Mesothelial cell of epicardium (in vitro differentiated cells): ENCODE measurements at places on chromosomes 4 and X. TPM values are rescaled to one million over a fixed set of nuclear protein-coding genes. Genes with fewer than 3 reads are reported as not detected.

The CORIN gene
- 1.1 to 1.5 TPM (median 1.3 TPM) in 3 replicates for total RNA-seq

The INTS12 gene
- 19.1 to 23.6 TPM (median 22.1 TPM) in 3 replicates for total RNA-seq

The CD38 gene
- 0.20 to 0.22 TPM in 2 of 3 replicates, not detected in the other for total RNA-seq

The UGT2B17 gene
- total RNA-seq = not detected in 3 replicates

DNA sequence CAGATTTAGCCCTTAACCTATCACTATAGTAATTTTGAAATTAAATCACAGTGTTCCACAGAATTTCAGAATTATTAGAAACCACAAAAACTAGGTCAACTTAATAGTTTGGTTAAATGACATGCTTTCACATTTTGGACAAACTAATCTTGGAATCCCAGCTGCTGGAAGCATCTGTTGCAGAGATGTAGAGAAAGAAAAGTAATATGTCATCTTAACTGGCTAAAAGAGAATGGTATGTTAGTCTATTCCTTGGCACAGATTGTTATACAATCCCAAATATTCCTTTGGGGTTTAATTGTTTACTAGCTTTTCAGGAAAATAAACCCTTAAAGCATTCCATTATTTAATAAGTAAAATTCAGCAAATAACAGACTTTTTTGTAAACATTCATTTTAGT, 519.9 kb downstream of the IL15 start:
- H3K36me3 ChIP-seq = peaks cover 10% of the 10 kb centered on the region
- no peak overlapping the region for H3K27ac ChIP-seq
- H3K4me1 ChIP-seq = peaks cover 31% of the 10 kb centered on the region
- no peak for DNase-seq

DNA sequence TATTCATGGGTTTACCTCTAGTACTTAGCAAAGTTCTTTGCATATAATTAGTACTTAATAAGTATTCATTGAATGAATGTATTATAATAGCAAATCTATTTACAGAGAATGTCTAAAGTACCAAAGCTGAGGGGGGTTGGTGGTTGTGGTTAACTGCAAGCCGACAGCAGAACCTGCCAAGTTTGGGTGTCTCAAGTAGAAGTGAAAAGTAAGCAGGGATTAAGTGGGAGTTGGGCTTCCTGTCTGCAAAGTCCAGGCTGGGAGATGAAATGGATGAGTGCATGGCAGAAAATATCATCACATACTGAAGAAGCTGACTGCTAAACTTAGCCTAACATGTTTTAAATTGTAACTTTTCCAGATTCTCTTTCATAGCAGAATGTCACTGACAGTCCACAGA, 169.6 kb downstream of the CAMK2D start:
- H3K4me1 ChIP-seq = peaks cover 17% of the 10 kb centered on the region
- H3K27me3 ChIP-seq = no peaks in the 10 kb centered on the region
- peaks cover 9% of the 10 kb centered on the region for H3K36me3 ChIP-seq
- DNase-seq = no peak

DNA sequence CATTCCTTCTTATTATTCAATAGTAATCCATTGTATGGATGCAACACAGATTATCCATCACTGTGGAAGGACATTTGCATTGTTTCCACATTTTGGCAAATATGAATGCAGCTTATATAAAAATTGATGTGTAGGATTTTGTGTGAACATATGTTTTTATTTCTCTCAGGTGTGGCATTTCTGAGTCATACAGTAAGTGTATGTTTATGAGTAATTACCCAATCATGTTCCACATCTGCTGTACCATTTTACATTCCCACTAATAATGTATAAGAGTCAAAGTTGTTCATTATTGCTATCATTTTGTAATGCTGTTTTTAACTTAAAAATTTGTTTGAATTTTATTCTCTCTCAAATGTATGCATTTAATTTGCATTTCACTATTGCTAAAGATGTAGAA, 25.5 kb downstream of the MAGEA4 start:
- no peak for DNase-seq
- H3K4me3 ChIP-seq = no peak overlapping the region
- no peaks in the 10 kb centered on the region for H3K36me3 ChIP-seq
- H3K27me3 ChIP-seq = no peaks in the 10 kb centered on the region

- no peaks in the 10 kb centered on the region for H3K27me3 ChIP-seq
- H3K4me3 ChIP-seq = no peak overlapping the region
- no peak for DNase-seq
- no peaks in the 10 kb centered on the region for H3K36me3 ChIP-seq
- no peak overlapping the region for H3K27ac ChIP-seq
Measured at GRCh38 chr4:155073852-155074251, 134.6 kb upstream of the NPY2R start.

DNA sequence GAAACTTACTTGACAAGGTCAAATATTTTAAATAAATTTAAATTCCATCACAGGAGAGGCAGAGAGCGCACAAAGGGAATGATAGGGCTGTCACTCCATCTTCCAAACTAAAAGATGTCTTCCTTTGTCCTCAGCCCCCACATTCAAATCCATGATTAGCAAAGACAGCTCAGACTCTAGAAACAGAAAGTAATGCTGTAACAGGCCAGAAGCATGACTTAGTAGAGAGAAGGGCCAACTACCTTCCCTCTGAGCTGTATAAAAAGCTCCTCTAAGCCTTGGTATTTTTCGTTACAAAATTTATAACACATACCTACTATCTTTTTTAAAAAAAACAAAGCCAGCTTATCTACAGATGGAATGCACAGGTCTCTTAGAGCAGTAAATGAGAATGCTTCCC, 207.4 kb downstream of the MAPK10 start:
- no peaks in the 10 kb centered on the region for H3K36me3 ChIP-seq
- H3K27ac ChIP-seq = peak overlapping the region; percentile 23
- no peaks in the 10 kb centered on the region for H3K27me3 ChIP-seq
- DNase-seq = no peak
- H3K4me1 ChIP-seq = peaks cover 2% of the 10 kb centered on the region
- H3K4me3 ChIP-seq = no peak overlapping the region

DNA sequence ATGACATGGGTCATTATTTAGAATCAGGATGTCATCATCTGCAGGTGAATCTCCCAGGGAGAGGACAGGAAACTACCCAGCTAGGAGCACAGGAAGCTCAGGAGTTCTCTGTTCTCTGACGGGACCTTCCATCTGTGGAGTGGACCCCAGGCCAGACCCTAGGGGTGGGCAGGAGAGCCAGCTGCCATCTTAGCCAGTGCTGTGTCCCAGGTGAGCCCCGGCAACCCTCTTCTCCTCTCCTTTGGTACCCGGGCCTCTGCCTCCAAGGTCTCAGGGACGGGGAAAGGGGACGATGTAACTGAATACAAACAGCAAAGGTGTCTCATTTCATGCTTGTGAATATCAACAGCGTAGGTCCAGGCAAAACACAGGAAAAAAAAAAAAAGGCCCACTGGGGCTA, 48.5 kb downstream of the C4orf50 start:
- H3K4me1 ChIP-seq = no peaks in the 10 kb centered on the region
- peaks cover 33% of the 10 kb centered on the region for H3K27me3 ChIP-seq
- DNase-seq = no peak
- no peak overlapping the region for H3K27ac ChIP-seq

DNA sequence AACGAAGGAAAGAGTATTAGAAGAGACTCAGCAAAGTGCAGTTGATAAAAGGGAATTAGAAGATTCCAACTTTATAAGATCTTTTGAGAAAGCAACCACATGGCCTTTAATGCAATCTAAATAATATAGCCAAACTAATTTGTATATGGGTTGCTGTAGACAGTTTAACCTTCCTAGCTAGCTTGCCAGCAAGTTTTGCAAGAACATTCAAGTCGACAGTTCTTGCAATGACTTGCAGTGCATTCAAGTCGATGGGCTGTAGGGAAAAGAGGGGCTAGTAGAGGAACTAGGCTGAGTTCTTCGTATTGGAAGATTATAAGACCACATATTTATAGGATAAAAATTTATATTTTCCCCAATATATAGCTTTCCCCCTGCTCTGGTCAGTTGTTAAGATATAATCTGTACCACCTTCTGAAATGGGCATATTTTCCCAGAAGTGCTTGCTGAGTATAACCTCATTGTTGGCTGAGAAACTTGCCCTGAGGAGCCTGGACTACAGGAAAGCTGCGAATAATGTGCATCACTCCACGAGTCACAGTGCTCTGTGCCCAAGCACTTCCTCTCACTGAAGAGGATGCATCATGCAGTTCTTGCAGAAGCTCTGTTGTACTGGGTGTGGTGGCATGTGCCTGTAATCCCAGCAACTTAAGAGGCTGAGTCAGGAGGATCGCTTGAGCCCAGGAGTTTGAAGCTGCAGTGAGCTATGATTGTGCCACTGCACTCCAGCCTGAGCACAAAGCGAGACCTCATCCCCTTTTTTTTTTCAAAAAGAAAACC, 56.7 kb downstream of the DOCK11 start:
- peaks cover 24% of the 10 kb centered on the region for H3K4me1 ChIP-seq
- peaks cover 13% of the 10 kb centered on the region for H3K36me3 ChIP-seq
- H3K4me3 ChIP-seq = no peak overlapping the region
- no peak for DNase-seq

- no peak for DNase-seq
- H3K27me3 ChIP-seq = no peaks in the 10 kb centered on the region
- H3K36me3 ChIP-seq = peaks cover 13% of the 10 kb centered on the region
- no peak overlapping the region for H3K27ac ChIP-seq
- no peaks in the 10 kb centered on the region for H3K4me1 ChIP-seq
- H3K4me3 ChIP-seq = no peak overlapping the region
Measured at GRCh38 chr4:82957045-82957444, 53.6 kb downstream of the LIN54 start.
